ENCODE measurements at places on chromosomes 4 and X.
A peak's percentile ranks its signal among the peaks of the same experiment; 100 is the strongest.

- no peaks in the 10 kb centered on the region for H3K27me3 ChIP-seq
- no peak for DNase-seq
- no peaks in the 10 kb centered on the region for H3K4me1 ChIP-seq
Observed at GRCh38 chr4:111864066-111864465, 281.2 kb upstream of the FAM241A start.

DNA sequence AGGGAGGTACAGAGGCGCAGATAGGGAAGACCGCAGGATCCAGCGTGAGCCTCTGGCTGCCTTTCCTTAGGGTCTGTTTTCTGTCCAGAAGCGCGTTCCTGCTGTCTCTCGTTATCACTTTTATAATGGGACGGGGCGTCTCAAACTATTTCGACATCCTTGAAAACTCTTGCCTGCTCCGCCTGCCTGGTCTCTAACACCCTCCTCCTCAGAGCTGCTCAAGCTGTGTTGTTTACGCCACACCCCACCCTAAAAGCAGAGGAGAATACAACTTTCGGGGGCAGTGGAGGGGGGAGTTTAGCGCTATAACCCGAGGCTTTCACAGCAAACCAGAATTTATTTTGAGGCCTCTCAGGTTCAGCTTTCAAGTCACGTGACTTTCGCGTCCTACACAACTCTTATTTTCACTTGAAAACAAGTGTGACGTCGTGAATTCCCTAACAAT, 646 bp upstream of the FAM3A start:
- H3K4me1 ChIP-seq: no peaks in the 10 kb centered on the region
- no peaks in the 10 kb centered on the region for H3K27me3 ChIP-seq
- H3K27ac ChIP-seq: peak overlapping the region; percentile 84
- DNase-seq: peak; percentile 65

GRCh38 chr4:11428231-11428898, at the start of gene HS3ST1:
HS3ST1 (minus strand) TSS chr4:11428894; CDS start chr4:11400005, 28,889 bp downstream.
- H3K4me3 ChIP-seq: peak within 1 kb of the TSS; percentile 66
- H3K36me3 ChIP-seq: no peaks in the 10 kb centered on the region
- DNase-seq: peak; percentile 41
- H3K27ac ChIP-seq: no peak within 1 kb of the TSS

DNA sequence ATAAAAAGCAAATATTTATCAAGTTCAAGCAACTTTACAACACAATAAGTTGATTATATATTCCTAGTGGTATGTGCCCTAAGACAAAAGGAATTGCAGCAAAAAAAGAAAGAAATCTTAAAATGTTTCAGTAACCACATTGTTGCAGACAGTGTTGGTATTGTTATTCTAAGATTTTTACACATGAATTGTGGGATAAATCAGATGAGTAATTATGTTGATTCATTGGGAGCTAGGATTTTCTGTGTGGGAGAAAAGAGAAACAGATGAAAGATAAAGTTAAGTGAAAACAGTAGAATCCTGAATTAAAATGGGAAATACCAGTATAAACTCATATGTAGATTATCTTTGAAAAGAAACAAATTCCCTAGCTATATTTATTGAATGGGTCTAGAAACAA, 362.4 kb downstream of the PPP3CA start:
- H3K4me3 ChIP-seq: no peak overlapping the region
- DNase-seq: no peak
- H3K36me3 ChIP-seq: no peaks in the 10 kb centered on the region
- no peak overlapping the region for H3K27ac ChIP-seq
- no peaks in the 10 kb centered on the region for H3K27me3 ChIP-seq
- H3K4me1 ChIP-seq: peaks cover 9% of the 10 kb centered on the region

DNA sequence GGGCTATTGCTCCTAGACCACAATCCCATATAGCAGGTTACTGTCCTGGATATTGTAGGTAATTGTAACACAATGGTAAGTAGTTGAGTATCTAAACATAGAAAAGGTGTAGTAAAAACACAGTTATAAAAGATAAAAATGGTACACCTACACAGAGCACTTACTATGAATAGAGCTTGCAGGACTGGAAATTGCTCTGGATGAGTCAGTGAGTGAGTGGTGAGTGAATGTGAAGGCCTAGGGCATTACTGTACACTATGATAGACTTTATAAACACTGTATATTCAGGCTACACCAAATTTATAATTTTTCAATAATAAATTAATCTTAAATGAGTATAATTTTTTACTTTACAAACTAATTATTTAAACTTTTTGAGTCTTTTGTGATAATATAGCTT, 425.7 kb downstream of the PABPC4L start:
- no peaks in the 10 kb centered on the region for H3K27me3 ChIP-seq
- no peak overlapping the region for H3K4me3 ChIP-seq
- H3K4me1 ChIP-seq: no peaks in the 10 kb centered on the region
- H3K36me3 ChIP-seq: no peaks in the 10 kb centered on the region
- H3K27ac ChIP-seq: no peak overlapping the region
